ENCODE measurements at places on chromosomes 5 and 9. TPM values are rescaled to one million over a fixed set of nuclear protein-coding genes. Genes with fewer than 3 reads are reported as not detected.

RASGRF2 gene
- 7.6 TPM for total RNA-seq

DNA sequence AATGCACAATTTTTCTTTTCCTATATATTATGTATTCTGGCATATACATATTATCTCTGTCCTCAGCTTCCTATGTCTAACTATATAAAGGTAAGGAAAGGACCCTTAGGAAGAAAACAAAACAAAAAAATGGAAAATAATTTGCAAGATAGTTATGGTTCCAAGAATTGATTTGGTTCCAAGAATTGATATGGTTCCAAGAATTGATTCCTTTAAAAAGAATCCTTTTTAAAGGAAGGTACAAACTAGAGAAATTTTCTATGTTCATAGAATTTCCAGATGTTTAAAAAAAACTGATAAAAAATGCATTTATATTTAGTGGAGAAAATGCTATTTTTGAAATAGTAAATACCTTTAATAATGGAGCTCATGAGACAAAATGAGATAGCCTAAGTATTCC is 12.1 kb downstream of the LYRM7 start:
- DNase-seq: no peak

OGN gene
- not detected for total RNA-seq

- DNase-seq: no peak
Measured at GRCh38 chr9:2319421-2319820, 302.2 kb upstream of the VLDLR start.

TNIP1 gene
- total RNA-seq: 388 TPM

- no peak for DNase-seq
Measured at GRCh38 chr9:8762479-8763085, 963.0 kb upstream of the DMAC1 start.

GRCh38 chr9:136686534-136686793 is 793 bp downstream of the AGPAT2 start:
- no peak for DNase-seq

DNA sequence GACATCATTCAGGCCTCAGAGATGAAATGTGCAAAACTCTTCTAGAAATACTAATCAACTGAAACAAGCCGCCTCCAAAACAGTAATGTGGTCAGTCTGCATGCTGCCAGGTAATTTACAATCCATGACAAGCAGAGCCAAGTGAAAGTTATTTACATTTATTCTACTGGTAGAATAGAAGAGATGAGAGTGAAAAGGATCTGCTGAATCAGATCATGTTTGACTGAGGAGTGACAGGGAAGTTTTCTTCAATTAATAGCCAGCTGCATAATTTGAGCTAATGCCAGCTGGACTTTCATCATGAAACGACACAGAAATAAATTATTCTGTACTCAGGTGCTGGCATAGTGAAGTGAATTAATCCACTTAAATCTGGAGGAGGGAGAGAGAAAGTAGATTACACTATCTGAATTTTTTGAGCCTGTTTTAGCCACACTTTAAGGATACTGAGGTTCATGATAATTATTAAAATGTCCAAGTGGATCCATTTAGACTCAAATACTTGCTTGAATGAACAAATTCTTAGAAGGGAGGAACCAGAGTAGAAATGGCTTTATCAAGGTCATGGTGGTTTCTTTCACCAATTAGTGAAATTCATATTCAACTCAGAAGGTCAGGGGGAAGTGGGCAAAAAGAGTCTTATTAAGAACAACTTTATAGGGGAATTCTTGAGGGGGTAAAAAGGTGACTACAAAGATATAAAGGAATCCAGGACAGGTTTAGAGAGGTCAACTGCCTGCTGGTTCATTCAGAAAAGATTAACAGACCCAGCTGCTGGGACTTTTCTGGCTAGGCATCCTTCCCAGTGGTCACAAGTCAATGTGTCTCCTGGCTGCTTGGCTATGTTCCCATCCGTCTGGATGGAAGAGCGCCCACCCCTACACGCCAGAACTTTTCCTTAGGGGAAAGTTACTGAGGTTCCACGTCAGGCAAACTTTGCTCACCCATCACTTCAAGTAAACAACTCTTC is 350.4 kb downstream of the PDE4D start:
- no peak for DNase-seq

SV2C gene
- total RNA-seq: 0.02 TPM

CCDC183 gene
- total RNA-seq: 0.36 TPM

DNA sequence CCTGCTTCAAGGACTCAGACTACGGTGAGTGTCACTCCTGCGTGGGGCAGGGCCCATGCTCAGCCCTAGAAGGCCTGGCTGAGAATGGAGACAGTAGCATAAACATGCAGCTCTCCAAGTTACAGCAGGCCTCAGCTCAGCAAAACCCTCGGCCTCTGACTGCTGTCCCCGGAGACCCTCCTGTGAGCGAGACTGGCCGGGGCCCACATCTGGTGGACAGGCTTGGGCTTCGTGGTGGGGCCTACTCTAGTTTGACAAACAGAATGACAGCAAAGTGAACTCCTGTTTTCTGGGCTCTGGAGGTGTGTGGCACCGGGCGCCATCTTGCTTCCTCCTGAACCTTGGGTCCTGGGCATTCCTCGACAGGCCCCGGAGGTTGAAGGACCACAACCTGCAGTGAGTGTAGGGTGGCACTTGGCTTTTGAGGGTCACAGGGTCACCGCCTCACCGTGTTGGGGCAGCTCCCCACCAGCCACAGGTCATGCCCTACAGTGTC is 97.5 kb downstream of the PHF2 start:
- DNase-seq: peak; percentile 5

DNA sequence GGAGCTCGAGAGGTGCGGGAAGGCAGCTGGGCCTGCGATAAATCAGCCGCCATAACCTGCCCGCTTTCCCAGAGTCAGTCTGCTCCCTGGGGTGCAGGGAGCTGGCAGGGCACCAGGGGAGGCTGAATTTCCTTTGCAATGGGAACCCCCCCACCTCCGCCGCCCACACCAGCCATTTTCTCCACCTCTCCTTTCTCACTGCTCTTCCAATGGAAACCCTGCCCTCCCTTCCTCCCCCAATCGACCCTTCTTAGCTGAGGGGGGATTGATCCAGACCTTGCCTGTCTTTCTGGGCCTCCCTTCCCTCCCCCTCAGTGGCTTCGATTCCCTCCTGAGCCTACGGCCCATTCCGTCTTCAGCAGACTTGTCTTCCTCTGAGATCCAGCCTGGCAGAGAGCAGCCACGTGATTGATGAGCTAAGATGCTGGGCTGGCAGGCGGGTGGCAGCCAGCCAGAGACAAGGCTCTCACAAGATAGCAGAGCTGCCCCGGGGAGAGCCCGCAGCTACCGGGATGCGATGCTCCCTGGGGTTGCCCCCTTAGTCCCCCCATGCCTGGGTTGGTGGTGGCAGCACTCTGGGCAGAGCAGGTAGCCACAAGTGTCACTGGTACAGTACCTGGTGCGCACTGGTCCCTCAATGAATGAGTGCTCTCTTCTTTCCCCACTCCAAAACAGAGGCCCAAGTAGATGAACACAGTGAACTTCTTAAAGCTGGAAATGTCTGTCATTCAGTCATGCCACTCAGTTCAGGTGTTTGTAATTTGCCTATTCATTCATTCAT is 53.7 kb upstream of the FABP6 start:
- no peak for DNase-seq
